ENCODE measurements at places on chromosomes 2 and 18. TPM values are rescaled to one million over a fixed set of nuclear protein-coding genes. Genes with fewer than 3 reads are reported as not detected.

RRM2 gene
- not detected for total RNA-seq

DNA sequence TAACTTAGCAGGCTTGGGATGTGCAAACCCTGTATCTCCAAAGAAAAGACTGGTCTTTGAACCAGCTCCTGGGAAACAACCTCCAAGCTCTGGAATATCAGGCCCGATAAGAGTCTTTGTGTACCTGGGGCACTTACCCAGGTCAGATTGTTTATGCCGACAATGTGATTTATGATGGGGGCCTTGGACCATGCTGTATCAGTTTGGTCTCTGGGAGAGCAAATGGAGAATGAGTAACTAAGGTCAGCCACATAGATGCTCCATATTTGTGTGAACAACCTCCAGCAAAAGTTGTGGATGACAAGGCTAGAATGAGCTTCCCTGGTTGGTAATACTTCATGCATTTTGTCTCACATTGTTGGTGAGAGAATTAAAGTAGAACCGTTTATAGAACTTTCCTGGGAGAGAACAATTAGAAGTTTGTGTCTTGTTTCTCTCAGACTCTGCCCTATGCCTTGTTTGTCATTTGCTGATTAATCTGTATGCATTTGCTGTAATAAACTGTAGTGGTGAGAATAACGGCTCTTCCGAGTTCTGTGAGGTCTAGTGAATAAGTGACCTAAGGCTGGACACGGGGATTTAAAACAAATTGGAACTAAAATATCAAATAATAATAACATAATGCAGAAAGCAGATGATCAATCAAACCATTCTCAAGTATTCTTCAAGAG, 259.1 kb downstream of the XIRP2 start:
- H3K27me3 ChIP-seq: no peaks in the 10 kb centered on the region
- no peak overlapping the region for H3K4me3 ChIP-seq
- no peak for DNase-seq

- no peak overlapping the region for H3K27ac ChIP-seq
- no peak for DNase-seq
- H3K4me1 ChIP-seq: no peaks in the 10 kb centered on the region
- H3K4me3 ChIP-seq: no peak overlapping the region
- H3K36me3 ChIP-seq: no peaks in the 10 kb centered on the region
Observed at GRCh38 chr2:218853766-218854165, 5.8 kb upstream of the WNT6 start.

- DNase-seq: no peak
- H3K36me3 ChIP-seq: no peaks in the 10 kb centered on the region
Observed at GRCh38 chr2:21396252-21396651, 272.5 kb downstream of the TDRD15 start.

- no peak for DNase-seq
- no peak overlapping the region for H3K4me3 ChIP-seq
- no peaks in the 10 kb centered on the region for H3K4me1 ChIP-seq
- H3K36me3 ChIP-seq: no peaks in the 10 kb centered on the region
- H3K27ac ChIP-seq: no peak overlapping the region
- no peaks in the 10 kb centered on the region for H3K27me3 ChIP-seq
Observed at GRCh38 chr2:126777620-126777978, 121.1 kb upstream of the TEX51 start.

DNA sequence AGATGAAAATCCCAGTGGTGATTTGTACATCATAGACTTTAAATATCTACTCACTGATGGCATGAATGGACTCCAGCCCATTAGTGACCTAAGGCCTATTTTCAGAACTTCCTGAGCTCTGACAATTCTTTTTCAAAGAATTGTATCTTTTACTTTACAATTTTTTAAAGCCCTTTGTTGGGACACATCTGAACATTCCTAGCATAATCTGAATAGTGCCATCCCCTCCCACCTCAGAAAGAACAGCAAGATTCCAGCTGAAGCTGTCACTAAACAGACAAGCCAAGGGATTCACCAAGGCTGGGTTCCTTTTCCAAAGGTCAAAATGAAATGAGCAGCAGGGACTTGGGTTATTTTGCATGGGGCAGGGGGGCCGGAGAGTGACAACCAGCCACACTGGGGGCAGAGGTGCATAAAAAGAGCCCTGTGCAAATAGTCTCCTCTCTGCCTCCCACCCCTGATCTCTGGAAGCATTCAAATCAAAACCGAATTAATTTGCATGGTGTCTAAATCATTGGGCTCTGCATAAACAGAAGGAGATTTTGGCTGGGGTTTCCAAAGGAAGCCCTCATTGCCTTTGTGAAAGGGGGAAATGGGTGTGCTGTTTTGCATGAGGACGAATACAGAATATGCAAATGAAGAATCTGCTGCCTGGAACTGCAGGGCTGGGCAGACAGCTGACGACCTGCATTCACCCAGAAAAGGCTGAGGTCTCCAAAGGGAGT, 17.2 kb downstream of the EPHA4 start:
- no peaks in the 10 kb centered on the region for H3K4me1 ChIP-seq
- no peaks in the 10 kb centered on the region for H3K36me3 ChIP-seq
- no peaks in the 10 kb centered on the region for H3K27me3 ChIP-seq
- no peak for DNase-seq
- peak overlapping the region; percentile 31 for H3K27ac ChIP-seq
- H3K4me3 ChIP-seq: no peak overlapping the region

DNA sequence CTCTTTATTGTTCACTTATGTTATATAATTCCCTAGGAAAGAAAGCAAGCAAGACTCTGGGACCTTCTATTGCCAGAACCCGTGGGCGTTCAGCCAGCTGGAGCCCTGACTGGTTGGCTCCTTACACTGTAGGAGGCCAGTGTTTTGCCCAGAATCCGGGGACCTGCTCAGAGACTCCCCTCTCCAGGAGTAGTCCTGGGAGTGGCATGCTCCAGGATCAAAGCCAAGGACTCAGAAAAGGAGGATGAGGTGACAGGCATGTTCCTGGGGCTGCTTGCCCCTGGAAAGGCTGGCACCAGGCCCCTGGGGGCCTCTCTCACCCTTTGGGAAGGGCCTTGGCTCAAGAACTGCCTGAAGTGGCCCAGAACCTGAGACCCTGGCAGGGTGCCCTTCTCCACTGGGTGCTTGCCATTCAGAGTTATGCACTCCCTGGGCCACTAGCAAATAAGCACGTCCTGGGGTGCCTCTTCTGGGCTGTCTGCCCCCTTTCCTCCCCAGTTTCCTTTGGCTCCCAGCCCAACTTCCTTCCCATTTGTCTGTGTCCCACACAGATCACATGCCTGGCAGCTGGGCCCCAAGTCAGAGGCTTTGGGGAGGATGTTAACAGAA, 19.6 kb upstream of the KIF3C start:
- peaks cover 21% of the 10 kb centered on the region for H3K4me1 ChIP-seq
- no peak for DNase-seq
- no peaks in the 10 kb centered on the region for H3K27me3 ChIP-seq
- H3K36me3 ChIP-seq: no peaks in the 10 kb centered on the region

TXNDC2 gene
- total RNA-seq: not detected

SPC25 gene
- not detected for total RNA-seq

- peak overlapping the region; percentile 61 for H3K4me3 ChIP-seq
- H3K36me3 ChIP-seq: no peaks in the 10 kb centered on the region
Observed at GRCh38 chr2:98445177-98445682, 572 bp downstream of the INPP4A start.

DNA sequence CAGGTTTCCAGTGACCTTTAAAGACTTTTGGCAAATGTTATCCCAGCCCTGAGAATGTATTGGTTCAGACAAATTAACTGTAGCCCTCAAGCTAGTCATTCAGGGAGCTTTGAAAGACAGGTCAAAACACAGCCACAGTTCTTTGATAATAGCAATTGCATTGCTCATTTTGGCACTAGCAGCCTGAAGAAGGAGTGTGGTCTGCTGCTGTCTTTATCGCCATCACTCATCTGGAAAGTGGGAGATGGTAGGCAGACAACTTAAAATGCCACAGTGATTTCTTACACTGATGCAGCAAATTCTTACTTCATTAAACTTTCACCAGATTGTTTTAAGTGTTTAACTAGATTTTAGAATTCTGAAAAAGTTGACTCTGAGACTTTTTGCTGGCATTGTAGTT, 47.2 kb downstream of the DOK6 start:
- no peaks in the 10 kb centered on the region for H3K36me3 ChIP-seq
- no peaks in the 10 kb centered on the region for H3K4me1 ChIP-seq
- DNase-seq: no peak
- no peaks in the 10 kb centered on the region for H3K27me3 ChIP-seq

DNA sequence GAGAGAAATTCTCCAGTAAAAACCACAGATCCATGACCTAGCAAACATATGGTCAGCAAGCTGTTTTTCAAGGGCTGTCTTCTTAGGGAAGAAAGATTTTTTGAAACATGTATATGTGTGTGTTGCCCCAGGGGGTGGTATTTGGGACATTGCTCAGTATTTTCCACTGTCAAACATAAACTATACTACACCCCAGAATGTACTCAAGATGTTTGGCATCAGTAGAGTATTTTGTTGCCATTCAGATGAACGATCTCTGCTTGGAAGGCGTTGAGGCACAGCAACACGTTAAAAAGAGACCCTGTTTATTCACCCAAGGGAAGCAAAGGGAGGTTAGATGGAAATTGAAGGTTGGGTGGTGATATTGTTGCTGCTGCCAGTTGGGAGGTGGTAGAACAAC, 30.0 kb downstream of the EEF1B2 start:
- H3K4me1 ChIP-seq: no peaks in the 10 kb centered on the region
- no peak overlapping the region for H3K4me3 ChIP-seq
- H3K27ac ChIP-seq: no peak overlapping the region
- H3K36me3 ChIP-seq: no peaks in the 10 kb centered on the region

GRCh38 chr2:61255580-61256437, 93.8 kb downstream of the C2orf74 start:
- H3K4me3 ChIP-seq: no peak overlapping the region
- no peak overlapping the region for H3K27ac ChIP-seq
- no peaks in the 10 kb centered on the region for H3K4me1 ChIP-seq
- H3K36me3 ChIP-seq: peaks cover 19% of the 10 kb centered on the region
- DNase-seq: no peak

FAM237A gene
- not detected for total RNA-seq

TRIM43 gene
- not detected for total RNA-seq

GRCh38 chr18:46953195-46953594, 35.8 kb downstream of the KATNAL2 start:
- H3K36me3 ChIP-seq: no peaks in the 10 kb centered on the region
- no peaks in the 10 kb centered on the region for H3K27me3 ChIP-seq
- DNase-seq: no peak
- H3K4me1 ChIP-seq: no peaks in the 10 kb centered on the region
- no peak overlapping the region for H3K27ac ChIP-seq

DNA sequence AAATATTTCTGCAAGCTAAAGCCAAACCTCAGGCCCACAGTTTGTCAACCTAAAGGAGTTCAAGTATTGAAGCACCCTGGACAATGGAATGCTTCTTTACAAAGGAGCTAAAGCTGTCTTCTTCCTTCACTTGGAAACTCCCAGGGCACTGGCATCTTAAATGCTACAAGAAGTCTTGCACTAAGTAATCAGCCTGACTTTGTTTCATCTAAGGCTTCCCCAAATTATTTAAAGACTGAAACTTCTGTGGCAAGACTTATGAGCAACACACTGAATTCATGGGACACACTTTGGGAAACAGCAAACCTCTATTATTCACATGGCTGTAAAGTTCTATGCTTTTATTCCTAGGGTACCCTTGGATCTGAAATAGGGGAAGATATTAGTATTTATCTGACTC, 14.7 kb downstream of the PID1 start:
- DNase-seq: no peak
- peaks cover 3% of the 10 kb centered on the region for H3K4me1 ChIP-seq
- H3K27ac ChIP-seq: peak overlapping the region; percentile 63
- H3K36me3 ChIP-seq: peaks cover 10% of the 10 kb centered on the region
- H3K4me3 ChIP-seq: no peak overlapping the region
- no peaks in the 10 kb centered on the region for H3K27me3 ChIP-seq

DNA sequence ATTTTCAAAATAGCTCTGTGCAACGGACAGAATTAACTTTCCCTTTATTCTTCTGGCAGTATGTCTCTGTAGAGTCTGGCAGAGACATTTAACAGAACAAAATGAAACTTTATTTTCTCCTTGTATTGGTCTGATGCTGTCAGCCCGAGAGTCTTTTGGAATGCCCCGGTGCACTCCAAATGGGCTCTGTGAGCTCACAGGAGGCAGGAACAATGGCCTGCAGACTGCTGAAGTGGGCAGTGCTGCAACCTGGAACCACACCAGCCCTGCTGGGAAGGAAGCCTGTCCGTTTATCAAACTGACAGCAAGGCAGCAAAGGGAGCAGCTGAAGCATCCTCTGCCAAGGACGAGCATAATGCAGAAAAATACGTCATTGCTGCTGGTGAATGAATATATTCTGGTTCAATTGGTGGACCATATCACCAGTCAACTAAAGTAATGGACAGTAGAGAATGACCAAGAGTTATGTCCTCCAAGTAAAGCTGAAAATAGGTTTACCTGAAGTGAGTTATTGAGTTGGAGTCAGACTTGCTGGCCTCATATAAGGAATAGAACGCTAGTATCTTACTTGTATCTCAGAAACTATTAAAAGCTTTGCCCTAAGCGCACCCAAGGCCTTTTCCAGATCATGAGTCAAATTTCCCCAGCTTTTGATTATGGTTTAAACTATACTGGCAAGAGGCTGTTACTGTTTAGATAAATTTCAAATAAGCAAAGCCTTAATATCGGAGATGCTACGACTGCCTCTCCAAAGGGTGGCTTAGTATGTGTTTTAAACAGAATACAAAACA, 207.6 kb upstream of the TANK start:
- H3K27me3 ChIP-seq: no peaks in the 10 kb centered on the region
- H3K36me3 ChIP-seq: no peaks in the 10 kb centered on the region
- peaks cover 17% of the 10 kb centered on the region for H3K4me1 ChIP-seq
- peak overlapping the region; percentile 40 for H3K4me3 ChIP-seq

GRCh38 chr2:232658217-232658785, 24.9 kb downstream of the EFHD1 start:
- peaks cover 12% of the 10 kb centered on the region for H3K36me3 ChIP-seq
- H3K4me3 ChIP-seq: no peak overlapping the region
- peaks cover 37% of the 10 kb centered on the region for H3K4me1 ChIP-seq
- no peak overlapping the region for H3K27ac ChIP-seq
- H3K27me3 ChIP-seq: no peaks in the 10 kb centered on the region

- H3K36me3 ChIP-seq: no peaks in the 10 kb centered on the region
- no peak overlapping the region for H3K4me3 ChIP-seq
- H3K27ac ChIP-seq: no peak overlapping the region
- H3K4me1 ChIP-seq: no peaks in the 10 kb centered on the region
- no peak for DNase-seq
Observed at GRCh38 chr2:39306626-39307025, 62.9 kb upstream of the CDKL4 start.

LAMA3 gene
- 27.2 TPM for total RNA-seq

DHRS9 gene
- total RNA-seq: not detected

MBP gene
- 8.1 TPM for total RNA-seq

Measured in ascending aorta (tissue), 2 donors.